Fibroblast of the aortic adventitia (primary cell): ENCODE measurements at places on chromosomes 7 and 10. TPM values are rescaled to one million over a fixed set of nuclear protein-coding genes. Genes with fewer than 3 reads are reported as not detected.

DNA sequence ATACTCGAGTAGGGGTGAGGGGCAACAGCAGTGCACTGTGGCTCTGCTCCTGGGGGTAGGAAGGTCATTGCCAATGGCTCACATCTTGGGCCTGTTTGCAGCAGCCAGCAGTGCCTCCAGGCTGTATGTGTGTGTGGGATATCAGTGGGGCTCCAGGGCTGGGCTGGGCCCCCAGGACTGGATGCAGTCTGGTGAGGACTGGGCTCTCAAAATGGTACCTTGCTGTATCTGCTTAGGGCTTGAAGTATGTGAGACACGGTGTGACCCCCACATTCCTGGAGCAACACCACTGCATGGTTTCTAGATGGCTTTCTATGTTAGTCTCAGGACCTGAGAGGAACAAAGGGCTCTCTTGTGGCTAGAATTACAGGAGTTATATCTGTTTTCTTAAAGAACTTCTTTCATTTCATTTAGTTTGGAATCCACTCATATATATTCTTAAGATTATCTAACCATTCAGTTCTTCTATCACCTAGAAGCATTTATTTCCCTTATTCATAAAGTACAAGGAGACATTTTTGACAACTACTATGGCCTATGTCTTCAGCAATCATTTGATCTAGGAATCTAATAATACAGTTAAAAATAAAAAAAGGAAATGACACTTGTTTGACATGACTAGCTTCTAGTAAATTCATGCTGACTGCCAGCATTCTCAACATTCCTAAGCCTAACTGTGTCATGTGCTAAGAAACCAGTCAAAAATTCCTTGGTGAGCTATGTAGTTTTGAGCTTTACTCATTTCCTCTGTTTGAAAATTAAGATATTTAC is 443.2 kb upstream of the SEMA3A start:
- DNase-seq, result peak; percentile 92

GRCh38 chr7:2632733-2633537 is 1.1 kb downstream of the TTYH3 start:
- peak; percentile 64 for DNase-seq

The SUN3 gene
- total RNA-seq, result not detected in 2 replicates

The SPDYE1 gene
- total RNA-seq, result not detected in 2 replicates

The SLC29A4 gene
- 0.49 and 0.90 TPM in 2 replicates for total RNA-seq
